T follicular helper cell (primary cell): ENCODE measurements at places on chromosomes 3 and 15.

- no peak for DNase-seq
These were observed 15.2 kb downstream of the CA12 start for GRCh38 chr15:63366451-63366850.

DNA sequence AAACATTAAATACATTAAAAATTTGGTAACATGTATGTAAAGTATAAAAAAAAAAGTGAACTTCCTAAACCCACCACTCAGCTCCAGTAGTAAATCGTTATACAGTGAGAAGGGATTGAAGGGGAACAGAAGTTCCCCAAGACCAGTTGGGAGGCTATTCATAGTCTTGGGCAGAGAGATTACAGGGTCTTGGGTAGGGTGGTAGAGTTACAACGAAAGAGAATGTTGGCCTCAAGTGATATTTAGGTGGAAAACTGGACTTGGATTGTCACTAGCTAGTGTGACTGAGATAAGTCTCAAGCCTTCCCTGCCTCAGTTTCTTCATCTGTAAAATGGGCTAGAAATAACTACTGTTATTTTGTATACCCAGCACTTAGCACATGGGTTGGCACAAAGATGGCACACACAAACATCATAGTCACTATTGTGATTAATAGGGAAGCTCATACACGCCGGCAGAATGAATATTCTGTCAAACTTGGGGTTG is 431 bp upstream of the YEATS2 start:
- no peak for DNase-seq

- no peak for DNase-seq
These were observed 12.4 kb downstream of the DNAJB8 start for GRCh38 chr3:128454310-128454618.

DNA sequence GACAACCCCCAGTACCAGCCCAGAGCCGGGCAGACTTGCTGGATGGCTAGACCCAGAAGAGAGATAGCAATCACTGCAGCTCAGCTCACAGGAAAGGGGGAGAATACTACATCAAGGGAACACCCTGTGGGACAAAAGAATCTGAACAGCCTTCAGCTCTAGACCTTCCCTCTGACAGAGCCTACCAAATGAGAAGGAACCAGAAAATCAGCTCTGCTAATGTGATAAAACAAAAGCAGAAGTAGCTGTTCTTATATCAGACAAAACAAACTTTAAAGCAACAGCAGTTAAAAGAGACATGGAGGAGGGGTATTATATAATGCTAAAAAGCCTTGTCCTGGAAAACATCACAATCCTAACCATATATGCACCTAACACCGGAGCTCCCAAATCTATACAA is 283.3 kb downstream of the KLF13 start:
- no peak for DNase-seq

- no peak for DNase-seq
These were observed 94.0 kb upstream of the PLCL2 start for GRCh38 chr3:16790432-16791400.

- no peak for DNase-seq
These were observed 77.0 kb downstream of the ITGA11 start for GRCh38 chr15:68354923-68355322.

DNA sequence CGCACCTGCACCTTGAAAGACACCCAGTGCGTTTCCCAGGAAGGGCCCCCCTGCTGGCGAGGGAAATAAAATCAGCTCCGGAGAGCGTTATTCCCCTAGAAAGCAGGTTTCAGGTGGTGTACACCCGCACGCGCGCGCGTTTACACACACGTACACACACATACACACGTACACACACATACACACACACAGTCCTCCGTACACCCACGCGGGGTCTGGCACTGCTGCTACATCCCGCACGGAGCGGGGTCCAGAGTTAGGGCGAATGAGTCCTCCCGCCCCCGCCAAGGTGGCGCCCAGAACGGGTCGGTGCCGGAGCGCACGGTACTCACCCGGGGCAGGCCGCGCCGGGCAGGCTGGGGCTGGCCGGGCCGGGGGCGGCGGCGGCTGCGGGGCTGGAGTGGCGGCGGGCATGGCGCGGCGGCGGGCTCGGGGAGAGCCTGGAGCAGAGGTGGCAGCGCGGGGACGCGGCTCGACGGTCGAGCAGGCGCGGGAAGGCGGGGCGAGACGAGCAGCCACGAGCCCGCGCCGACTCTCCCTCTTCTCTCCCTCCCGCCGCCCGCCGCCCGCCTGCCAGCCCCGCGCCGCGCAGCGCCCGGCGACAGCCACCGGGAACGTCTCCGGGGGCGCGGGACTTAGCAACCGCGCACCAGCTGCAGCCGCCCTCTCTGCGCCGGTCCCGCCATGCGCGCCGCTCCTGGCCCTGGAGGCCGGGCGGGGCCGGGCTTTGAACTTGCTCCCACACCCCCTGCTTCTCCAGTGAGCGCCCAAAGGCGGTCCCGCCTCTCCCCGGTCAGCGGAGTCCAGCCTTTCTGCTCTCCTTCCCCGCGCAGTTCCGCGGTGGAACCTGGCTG is at the start of gene DCLK3:
Gene DCLK3, minus strand, starts transcription at position 704 of the 854 bp plus-strand sequence. Its CDS starts 290 bp downstream, at position 414.
- DNase-seq, result no peak

DNA sequence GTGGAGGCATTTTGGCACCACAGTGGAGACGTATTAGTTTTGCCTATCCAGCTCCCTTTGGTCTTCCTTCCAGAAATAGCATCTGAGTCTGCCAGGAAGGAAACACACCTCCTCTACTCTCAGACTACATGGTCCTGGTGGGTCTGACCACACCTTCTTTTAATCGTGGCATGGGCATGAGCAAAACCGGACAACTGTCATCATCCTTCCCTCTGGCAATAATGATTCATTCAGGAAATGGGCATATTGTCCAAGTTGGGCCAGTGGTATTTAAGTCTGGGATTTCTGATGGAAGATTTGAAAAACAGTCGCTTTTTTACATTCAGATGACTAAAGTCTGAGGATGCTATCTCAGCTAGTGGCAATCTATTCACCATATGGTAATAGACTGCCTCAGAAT is 601.0 kb upstream of the ADAMTS9 start:
- no peak for DNase-seq

- DNase-seq, result no peak
These were observed 37.1 kb downstream of the RPL39L start for GRCh38 chr3:187102073-187102634.
